ENCODE measurements at places on chromosomes 1 and 21.

DNA sequence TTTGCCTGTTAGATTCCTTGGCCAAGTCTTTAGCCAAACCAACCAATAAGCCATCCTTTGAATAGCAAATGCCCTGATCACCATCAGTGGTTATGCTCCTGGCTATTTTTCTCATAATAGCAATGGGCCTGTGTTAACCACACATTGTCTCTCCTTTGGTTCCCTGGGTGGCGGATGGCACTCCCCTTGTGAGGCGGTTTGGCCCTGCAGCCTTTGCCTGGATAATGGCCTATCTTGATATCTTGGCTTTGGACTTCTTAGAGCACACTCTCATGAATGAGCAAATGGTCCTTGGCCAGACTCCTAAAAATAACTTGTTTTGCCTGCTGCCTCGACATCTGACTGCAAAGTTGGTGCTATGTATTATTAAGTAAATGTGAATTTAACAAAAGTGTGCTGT lies 22.4 kb upstream of the ZBTB18 start:
- DNase-seq = no peak

- no peak for DNase-seq
These were observed 41.1 kb downstream of the UMODL1 start for GRCh38 chr21:42112238-42112637.

GRCh38 chr1:11670747-11671146 lies 6.7 kb downstream of the FBXO6 start:
- DNase-seq = no peak

DNA sequence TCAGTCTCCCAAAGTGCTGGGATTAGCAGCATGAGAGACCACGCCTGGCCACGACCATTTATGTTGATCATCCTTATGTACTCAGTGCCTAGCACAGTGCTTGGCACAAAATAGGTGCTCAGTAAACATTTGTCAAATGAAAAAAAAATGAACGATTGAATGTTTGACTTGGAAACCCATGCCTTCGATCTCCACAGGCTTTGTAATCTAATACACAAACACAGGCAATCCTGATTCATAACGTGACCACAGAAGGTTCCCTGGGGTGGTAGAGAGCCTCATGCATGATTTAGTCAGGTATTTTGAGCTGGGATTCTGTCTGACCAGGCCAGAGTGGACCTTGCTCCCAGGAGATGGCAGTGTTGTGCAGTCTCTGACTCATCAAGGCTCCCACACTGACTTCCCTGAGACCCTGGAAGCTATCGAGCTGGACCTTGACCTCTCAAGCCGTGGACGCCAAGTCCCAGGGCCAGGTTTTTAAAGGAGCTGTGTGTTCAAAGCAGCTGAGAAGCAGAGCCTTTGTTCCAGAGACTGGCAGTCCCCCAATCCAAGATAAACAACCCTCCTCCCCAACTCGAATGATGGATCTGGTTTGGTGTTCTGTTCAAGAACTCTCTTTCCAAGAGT lies 81.1 kb downstream of the PGM1 start:
- DNase-seq = peak; percentile 88

DNA sequence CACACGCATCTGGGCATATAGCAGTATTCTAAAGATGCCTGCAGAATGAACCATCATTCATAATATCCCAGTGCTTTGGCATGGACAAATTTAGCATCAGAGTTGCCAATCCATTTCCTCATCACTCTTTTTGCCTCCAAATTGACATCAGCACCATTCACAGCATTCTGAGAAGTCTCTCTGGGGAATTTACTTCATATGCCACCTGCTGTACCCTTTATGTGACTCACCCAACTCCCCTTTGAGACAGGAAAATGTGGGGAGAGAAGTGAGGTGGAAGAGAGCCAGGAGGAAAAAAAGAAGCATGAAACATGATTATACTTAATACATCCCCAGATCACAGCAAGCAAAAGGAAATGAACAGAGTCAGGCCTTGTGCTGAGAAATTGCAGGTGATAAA lies 37.4 kb downstream of the RAB3B start:
- DNase-seq = no peak

DNA sequence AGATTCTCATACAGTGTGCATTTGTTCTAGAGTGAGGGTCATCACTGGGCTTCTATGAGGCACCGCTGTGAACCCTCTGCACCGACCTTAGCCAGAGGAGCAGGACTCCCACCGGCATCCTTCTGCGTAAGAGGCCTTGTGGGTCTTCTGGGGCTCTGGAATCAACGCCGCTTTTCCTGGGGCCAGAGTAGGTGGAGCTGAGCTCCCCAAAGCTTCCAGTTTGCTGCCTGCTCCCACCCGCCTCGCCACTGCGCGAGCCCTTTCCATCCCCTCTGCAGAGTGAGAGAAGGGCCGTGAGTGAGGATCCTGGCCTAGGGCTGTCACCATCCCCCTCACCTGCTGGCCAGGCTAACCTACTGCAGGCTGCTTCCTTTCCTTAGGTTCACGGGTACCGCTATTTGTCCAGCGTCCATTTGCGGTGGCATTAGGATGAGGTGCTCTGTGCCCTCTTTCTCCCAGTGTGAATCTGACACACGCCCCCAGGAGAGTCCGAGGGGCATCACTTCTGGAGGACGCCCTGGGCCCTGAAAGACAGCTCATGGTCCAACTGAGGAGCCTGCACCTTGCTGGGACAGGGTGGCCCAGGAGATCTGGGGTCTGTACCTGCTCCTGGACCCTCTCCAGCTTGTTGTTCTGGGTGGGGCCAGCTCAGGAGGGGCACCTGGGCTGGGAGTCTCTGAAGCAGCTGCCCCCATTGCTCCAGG lies 36.2 kb downstream of the UMODL1 start:
- no peak for DNase-seq

- no peak for DNase-seq
These were observed 29.1 kb downstream of the SMYD2 start for GRCh38 chr1:214310010-214310409.
